Suppressor macrophage (primary cell): ENCODE measurements at places on chromosomes 5 and 9.

- DNase-seq: no peak
Observed at GRCh38 chr5:143154510-143155370, 248.7 kb downstream of the NR3C1 start.

GRCh38 chr5:128038643-128039042 is 44.9 kb upstream of the SLC12A2 start:
- DNase-seq: no peak

DNA sequence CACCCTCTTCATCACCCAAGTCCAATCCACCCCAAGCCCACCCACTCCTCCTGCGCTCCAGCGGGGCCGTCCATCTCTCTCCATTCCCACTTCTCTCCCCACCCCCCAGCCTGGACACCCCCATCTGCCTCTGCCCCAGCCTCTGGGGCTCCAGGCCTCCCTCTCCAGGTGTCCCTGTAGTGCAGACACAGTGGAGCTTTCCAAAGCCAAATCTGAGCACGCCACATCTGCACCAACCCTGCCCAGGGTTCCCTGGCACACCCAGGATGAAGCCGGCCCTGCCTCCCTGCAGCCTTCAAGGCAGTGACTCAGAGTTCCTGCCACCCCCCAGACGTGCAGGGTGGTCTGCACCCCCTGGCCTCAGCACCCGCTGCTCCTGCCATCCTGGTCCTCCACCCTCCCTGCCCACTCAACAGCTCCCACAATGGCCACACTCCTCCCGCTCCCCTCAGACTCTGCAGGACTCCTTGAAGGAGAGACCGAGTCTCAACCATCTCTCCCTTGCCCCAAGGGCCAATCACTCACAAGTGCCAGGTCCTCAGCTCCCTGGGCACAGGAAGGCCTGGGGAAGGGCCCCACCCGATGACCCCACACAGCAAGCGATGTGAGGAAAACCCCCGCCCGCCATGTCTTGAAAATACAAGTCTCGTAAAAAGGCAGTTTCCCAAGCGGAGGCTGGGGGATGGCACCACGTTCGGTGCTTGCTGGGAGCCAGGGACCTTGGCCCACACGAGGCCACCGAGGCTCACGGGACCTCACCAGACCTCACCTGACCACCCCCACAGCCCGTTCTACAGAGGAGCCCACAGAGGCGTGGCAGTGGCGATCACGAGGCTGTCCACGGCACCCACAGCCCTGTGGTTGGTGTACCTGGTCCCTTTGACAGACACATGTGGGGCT is 22.2 kb downstream of the VAV2 start:
- DNase-seq: no peak

- DNase-seq: no peak
Observed at GRCh38 chr5:138583984-138584637, 8.9 kb upstream of the HSPA9 start.

- DNase-seq: no peak
Observed at GRCh38 chr9:70563010-70563409, 148.6 kb upstream of the KLF9 start.

- DNase-seq: no peak
Observed at GRCh38 chr9:121707477-121708424, 56.3 kb downstream of the DAB2IP start.
